ENCODE measurements at places on chromosomes 7 and 10. TPM values are rescaled to one million over a fixed set of nuclear protein-coding genes. Genes with fewer than 3 reads are reported as not detected.

The PON1 gene
- not detected for total RNA-seq

The RAMP3 gene
- total RNA-seq = not detected

The EPO gene
- total RNA-seq = not detected

The LLCFC1 gene
- total RNA-seq = not detected

The CFAP43 gene
- total RNA-seq = 0.25 TPM

The UNC5B gene
- total RNA-seq = 80.5 TPM

The SAP25 gene
- total RNA-seq = 2.9 TPM

The NUTM2A gene
- total RNA-seq = 0.82 TPM

The FRMPD2 gene
- total RNA-seq = 0.98 TPM

The ATRNL1 gene
- not detected for total RNA-seq

The SLC13A1 gene
- total RNA-seq = not detected

The FEZF1 gene
- total RNA-seq = not detected

The TMEM184A gene
- total RNA-seq = 9.0 TPM

The MOGAT3 gene
- not detected for total RNA-seq

The LRRC61 gene
- total RNA-seq = 8.4 TPM

The ADAM8 gene
- 23.2 TPM for total RNA-seq

The NKX1-2 gene
- 0.35 TPM for total RNA-seq

The NANOS1 gene
- 2.2 TPM for total RNA-seq

The AKR1C8 gene
- total RNA-seq = not detected

The OR2A5 gene
- not detected for total RNA-seq

The SORCS1 gene
- 0.54 TPM for total RNA-seq
